Thoracic aorta (tissue), 2 donors: ENCODE measurements at places on chromosomes 2 and 18. TPM values are rescaled to one million over a fixed set of nuclear protein-coding genes. Genes with fewer than 3 reads are reported as not detected.
A peak's percentile ranks its signal among the peaks of the same experiment; 100 is the strongest.

DHRS9 gene
- 0.95 TPM for total RNA-seq

FTCDNL1 gene
- not detected for total RNA-seq

CRACDL gene
- total RNA-seq = 1.9 TPM

ALPP gene
- not detected for total RNA-seq

ZAP70 gene
- 3.4 TPM for total RNA-seq

POTEI gene
- total RNA-seq = not detected

FBXO15 gene
- 1.8 TPM for total RNA-seq

ABCB11 gene
- not detected for total RNA-seq

GMCL1 gene
- total RNA-seq = 13.5 TPM

CFLAR gene
- 315 TPM for total RNA-seq

POTEC gene
- not detected for total RNA-seq

SCYGR5 gene
- total RNA-seq = not detected

DNA sequence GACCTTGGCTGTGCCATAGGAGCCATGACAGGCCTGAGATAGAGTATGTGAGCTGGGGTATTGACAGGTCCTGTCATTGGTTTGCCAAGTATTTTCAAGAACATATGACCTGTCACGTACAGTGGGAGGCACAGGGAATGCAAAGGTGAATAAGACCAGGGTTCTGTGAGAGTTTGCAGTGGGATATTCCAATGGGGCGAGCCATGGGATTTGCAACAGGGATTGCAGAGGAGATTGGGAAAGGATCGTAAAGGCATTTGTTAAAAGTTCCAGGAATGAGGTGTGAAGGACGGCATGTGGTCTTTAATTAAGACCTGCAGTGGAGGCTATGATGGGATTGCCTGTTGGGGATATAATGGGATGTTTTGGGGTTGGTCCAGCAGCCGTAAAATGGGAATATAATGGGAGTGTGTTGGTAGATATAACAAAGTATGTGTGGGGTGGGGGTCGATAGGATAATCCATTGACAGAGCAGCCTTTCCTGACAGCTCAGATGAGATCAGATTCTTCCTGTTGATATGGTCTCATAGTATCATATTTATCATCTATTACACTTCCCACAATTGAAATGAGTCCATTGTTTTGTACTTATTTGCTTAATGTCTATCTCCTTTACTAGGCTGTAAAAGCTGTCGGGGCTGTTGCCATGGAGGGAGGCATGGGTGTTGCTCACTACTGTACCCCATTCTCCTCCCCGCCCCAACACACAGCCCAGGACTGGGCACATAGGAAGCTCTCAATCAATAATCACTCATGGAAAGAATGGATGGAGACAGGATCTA, 38.1 kb downstream of the PKDCC start:
- DNase-seq = no peak

DNA sequence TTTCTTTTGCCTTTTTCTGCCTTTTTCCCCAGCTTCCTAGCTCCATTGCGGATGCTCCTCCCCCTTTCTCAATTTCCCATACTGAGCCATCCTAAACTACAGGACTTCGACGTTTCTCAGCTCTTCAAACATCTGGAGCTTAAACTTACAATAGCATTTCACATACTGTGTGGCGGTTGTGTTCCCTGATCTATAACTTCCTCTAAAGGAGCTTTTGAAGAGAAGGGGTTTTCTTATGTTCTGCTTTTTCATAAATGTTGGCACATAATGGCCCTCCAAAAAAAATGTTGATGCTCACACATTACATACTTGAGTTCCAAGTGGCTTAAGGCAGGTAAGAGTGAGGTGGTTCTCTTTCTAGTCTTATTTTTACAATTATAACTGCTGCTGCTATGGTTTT, 87.4 kb downstream of the RNF144A start:
- DNase-seq = no peak

DNA sequence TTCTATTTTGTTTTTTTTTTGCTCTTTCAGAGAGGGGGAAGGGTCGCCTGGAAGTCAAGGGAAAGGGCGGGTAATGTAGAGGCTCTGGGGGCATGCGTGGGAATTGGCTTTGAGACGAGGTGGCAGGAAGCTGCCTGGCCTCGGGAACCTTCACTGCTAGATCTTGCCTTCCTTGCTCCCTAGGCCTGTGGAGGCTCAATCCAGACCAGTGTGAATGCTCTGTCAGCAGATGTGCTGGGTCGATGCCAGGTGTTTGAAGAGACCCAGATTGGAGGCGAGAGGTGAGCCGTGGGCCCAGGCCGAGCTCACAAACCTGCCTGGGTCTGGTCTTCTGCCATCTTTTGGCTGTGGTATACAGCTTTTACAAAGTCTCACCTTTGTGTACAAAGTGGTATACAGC, 15.5 kb downstream of the CCT7 start:
- no peak for DNase-seq

DNA sequence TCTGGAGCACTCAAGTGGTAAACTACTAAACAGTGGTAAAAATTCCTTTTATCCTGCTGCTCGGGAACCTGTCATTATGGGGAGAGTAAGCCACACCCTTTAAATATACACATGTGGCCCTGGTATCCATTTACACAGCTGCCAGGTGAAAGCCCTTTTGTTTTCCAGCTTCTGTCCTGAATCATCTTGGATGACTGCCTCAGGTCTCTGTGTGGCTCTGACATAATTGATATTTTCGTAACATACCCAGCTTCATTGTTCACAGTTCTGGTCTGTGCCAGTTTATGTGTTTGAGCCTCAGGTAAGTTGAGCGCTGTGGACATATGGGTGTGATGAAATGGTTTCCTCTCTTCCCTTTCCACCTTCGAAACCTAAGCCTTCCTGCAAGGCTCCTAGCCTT, 15.7 kb upstream of the TTC39C start:
- DNase-seq = no peak

- no peak for DNase-seq
Observed at GRCh38 chr2:113018509-113018908, 13.2 kb downstream of the IL36A start.

GRCh38 chr2:62309465-62310091, 113.7 kb downstream of the B3GNT2 start:
- no peak for DNase-seq

- DNase-seq = no peak
Observed at GRCh38 chr2:11950896-11951295, 204.5 kb downstream of the LPIN1 start.

DNA sequence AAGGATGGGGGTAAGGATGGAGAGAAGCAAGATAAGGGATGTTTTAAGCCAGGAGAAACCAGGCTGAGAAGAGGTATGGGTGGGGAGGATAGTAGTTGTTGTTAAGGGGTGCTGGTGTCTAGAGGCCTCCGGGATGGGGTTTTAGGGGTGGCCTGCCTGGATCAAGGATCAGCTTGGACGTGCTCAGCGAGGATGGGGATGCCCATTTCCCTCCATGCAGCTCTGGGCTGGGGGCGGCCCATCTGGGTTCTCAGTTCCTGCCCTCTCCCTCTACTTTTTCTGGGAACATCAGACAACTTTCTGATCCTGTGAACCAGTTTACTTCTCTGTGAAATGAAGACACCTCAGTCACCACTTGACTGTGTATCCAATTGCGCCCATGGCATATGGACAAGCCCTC, 10.1 kb downstream of the B3GNT2 start:
- DNase-seq = no peak

- DNase-seq = no peak
Observed at GRCh38 chr2:179558010-179558934, 293.6 kb upstream of the SESTD1 start.

- no peak for DNase-seq
Observed at GRCh38 chr2:127155028-127155581, 48.2 kb upstream of the BIN1 start.

- no peak for DNase-seq
Observed at GRCh38 chr18:76347341-76347740, 147.7 kb downstream of the ZNF516 start.

GRCh38 chr18:77433076-77433475, 183.4 kb downstream of the GALR1 start:
- no peak for DNase-seq

DNA sequence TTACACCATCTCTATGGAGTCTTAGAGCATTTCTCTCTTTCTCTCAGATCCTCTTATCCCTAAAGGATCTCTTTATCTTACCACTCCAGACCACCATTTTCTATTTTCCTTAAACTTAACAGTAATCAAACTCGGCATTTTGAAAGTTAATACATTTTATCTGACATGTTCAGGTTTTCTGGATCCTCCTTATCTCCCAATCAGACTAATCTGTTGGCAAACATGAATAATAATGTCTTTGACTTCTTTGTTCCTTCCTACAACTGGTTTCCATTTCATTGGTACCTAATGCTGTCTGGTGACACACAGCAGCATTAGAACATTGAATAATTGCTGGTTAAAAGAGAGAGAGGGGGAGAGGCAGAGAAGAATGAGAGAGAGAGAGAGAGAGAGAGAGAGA, 932.1 kb upstream of the FSHR start:
- DNase-seq = no peak

GRCh38 chr2:26324903-26325302, 21.0 kb upstream of the SELENOI start:
- no peak for DNase-seq

- DNase-seq = no peak
Observed at GRCh38 chr2:100923461-100924060, 78.5 kb upstream of the RPL31 start.

- no peak for DNase-seq
Observed at GRCh38 chr2:17657759-17658158, 95.9 kb downstream of the SMC6 start.

GRCh38 chr2:84078471-84078870, 380.6 kb downstream of the SUCLG1 start:
- no peak for DNase-seq

DNA sequence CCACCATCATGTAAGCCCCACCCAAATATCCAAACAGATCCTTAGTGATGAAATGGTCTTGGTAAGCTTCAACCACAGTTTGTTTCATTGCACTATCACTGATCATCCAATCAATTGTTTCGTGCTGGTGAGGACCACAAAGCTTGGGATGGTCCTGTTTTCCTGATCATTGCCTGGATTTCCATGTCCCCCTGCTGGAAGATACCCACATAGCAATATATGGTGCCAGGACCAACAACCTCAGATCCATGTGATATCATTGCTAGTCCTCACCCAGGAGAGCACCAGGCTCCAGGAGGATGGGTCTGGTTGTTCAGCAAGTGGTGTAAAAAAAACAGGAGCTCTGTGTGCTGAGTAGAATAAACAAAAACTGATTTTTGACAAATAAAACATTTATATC, 206.5 kb upstream of the SH3BP4 start:
- no peak for DNase-seq

- peak; percentile 86 for DNase-seq
Observed at GRCh38 chr2:27705851-27706622, 42.3 kb downstream of the SLC4A1AP start.

DNA sequence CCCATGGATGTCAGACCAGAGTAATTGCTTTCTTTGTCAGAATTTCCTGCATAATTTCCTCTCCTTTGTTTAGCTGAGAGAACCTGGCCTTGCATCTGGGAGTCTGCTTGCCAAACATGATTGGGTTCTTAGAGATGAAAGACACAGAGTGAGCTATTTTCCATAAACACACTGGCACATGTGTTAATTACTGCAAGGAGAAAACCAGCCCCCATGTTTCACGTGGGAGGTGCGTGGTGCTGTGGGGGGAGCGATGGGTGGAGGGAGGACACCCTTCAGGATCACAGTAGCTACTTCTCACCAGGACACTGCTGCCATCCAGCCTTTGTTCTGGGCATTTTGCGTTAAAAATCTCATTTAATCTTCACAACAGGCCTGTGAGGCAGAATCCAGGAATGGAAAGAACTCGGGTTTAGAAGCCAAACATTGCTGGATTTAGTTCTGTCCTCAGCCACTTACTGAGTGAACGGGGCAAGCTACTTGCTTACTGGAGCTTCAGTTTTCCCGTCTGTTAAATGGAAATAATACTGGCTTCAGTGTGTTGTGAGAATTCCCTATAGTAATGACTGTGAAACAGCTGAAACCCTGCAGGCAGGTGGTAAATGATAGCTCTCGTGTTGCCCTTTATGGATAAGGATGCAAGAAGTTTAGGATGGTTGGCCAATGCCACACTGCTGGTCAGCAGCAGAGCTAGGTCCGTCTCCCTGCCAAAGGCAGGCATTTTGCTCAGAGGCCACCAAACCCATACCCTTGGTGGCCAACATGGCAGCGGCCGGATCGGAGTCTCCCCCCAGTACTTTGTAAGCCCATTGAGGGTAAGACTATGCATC, 100.1 kb upstream of the ASAP2 start:
- no peak for DNase-seq

DNA sequence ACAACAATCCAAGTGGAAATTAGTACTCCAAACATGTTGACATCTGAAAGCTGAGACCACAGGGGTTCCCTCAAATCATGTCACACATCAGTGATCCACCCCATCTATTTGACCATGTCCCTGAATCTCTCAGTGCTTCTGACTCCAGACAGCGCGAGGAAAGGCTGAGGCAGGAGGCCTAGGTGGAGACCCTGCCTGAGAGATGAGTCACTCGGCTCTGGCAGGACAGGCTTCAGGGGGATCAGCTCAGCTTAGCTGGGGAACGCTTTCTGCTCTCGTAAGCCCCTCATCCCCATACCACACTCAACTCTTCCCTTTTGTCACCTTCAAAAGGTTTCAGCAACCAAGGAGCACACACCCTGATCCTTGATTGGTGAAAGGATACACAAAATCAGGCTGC, 5.8 kb upstream of the FAM228A start:
- no peak for DNase-seq

DNA sequence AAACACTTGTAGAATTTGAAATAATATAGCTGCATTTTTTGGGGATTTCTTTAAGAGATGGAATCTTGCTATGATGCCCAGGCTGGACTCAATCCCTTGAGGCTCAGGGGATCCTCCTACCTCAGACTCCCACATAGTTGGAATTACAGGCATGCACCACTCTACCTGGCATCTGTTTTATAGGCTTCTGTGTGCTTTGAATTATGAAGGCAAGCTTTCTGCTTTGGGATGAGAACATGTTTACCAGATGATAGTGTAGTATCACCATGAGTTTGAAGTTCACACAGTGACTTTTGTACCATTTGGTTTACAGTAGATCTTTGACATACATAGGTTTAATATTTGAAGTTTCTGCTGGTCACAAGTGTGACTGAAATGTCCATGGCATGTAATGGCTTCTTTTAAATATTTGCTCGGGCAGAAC, 10.7 kb downstream of the CNOT11 start:
- no peak for DNase-seq

- DNase-seq = no peak
Observed at GRCh38 chr2:41997561-41997960, 50.3 kb upstream of the PKDCC start.
